Right kidney (tissue), 9 donors: ENCODE measurements at places on chromosomes 6 and 20.
A peak's percentile ranks its signal among the peaks of the same experiment; 100 is the strongest.

DNA sequence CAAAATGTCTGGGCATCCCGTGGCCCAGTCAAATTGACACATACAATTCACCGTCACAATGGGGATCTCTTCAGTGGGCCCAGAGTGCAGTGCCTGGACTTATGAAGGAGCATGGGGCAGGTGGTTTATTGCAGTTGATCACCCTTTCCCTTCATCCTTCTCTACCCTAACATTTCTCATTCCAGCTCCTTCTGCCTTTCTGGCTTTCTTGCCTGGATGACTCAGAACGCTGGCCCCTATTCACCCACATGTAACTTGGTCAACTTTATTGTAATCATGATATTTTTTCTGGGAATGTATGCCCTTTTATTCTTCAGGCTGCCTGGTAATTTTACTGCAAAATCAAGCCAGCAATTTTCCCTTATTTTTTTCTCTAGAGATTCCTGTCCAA is 179.9 kb upstream of the DTNBP1 start:
- DNase-seq, result no peak

- no peak for DNase-seq
Measured at GRCh38 chr20:6699921-6700562, 67.4 kb upstream of the BMP2 start.

DNA sequence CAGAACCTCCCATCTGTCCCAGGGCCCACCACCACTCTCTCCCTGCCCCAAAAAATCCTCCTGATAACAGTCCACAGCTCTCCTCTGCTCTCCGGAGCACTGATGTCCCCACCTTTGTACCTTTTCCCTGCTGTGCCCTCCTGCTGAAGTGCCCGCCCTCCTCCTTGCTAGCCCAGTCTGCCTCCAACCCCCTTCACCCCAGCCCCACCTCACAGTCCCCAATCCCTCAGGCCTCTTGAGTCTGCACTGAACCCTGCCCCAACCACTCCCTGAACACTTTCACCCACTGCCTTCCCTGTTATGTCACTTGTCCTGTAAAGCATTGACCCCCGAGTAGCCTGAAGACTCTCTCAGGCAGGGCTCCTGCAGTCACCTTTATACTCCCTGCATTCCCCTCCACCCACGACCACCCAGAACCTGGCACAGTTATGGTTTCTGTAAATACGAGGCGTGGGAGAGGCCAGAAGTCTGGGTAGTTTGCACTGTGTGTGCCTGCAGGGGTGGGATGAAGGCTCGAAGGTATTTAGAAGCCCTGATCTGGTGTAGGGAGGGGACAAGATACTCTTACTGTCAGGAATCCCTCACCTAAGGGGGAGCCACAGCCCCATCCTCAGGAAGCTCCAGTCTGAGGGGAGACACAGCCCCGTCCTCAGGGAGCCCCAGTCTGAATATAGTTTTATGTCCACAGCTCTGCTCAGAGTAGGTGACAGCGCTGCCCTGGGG is 5.4 kb downstream of the GLP1R start:
- no peak for DNase-seq

DNA sequence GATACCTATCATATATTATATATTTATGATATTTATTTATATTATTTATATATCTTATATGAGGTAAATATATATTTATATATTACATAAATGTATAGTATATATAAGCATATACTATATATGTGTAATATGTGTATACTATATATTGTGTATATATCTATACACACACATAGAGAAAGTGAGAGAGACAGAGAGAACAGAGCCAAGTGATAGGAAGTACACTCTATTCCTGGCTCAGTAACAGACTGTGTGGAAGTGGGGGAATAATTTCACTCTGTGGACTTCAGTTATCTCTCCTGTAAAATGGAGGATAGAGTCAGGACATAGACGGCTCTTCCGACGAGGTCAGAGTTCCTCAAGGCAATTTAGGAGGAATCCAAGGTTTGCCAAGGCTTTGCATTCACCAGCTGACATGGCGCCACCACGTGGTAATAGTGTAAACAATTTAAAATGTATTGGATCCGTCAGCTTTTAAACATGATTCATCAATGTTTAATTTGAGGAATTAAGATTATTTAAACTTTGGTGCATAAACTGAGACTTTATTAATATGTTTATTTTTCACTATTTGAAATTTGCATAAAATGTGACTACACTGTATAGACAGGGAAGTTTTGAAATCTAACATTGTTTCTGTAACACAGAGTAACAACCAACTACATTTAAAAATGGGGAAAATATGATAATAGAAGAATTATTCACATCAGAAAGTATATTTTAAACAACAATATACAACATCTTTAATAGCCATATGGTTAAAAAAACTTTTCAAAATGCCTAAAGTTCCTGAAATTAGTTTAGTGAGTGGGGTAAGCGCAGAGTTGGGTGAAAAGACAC is 75.4 kb upstream of the TMEM244 start:
- DNase-seq, result peak; percentile 17

GRCh38 chr6:148342100-148342349 is 613 bp upstream of the SASH1 start:
- DNase-seq, result no peak

DNA sequence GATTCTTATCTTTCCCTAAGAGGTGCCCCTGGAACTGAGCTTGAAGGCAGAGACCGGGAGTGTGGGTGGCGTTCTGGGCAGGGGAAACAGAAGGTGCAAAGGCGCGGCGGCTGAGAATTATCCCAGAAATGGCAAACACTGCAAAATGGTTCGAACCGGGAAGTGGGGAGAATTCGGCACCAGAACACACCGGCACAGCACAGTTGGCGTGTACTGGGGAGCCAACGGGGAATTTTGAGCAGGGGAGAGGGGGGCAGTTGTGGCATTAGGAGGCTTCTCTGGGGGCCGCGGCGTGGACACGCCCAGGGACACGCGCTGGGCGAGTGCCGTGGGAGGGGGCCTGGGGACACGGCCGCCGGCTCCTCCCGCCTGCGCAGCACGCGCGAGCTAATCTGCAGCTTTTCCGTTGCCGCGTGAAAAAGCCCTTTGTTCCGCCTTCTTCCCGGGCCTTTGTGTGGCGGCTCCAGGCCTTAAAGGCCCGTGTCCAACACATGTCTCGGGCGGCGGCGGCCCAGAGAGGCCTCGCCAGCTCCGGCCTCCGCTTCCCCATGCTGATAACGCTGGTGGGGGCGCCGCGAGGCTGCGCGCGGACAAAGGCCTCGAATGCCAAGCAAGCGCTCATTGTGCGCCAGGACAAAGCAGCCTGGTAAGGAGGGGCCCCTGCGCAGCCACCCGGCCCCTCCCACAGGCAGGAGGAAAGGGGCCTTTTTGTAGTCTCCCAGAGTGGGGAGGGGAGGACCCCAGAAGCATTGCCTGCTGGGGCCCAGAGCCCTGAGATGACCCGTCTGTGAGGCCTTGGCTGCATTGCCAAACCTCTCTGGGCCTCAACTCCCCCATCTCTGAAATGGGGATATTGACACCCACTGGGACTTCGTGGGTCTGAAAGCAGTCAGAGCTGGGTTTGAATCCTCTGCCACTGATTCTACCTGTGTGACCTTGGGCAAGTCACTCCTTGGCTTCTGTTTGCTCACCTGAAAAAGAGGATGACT is 82.8 kb downstream of the CD40 start:
- no peak for DNase-seq

GRCh38 chr6:126377594-126378153 is 37.8 kb downstream of the CENPW start:
- DNase-seq, result no peak

DNA sequence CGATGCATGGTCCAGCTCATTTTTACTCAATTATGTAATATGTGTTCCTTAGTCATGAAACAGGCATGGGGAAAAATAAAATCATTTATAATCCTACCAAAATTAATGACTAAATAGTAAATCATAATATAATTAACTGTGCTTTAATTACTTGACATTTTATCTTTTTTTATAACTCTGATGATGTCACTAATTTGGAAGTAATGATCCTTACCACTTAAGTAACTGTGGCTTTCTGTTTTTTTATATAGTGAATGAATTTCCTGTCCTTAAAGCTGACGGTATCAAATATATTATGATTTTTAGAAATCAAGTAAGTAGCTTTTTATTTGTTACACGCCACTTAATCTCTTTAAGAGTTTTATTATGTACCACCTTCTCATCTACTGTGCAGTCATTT is 32.2 kb downstream of the CSE1L start:
- no peak for DNase-seq

DNA sequence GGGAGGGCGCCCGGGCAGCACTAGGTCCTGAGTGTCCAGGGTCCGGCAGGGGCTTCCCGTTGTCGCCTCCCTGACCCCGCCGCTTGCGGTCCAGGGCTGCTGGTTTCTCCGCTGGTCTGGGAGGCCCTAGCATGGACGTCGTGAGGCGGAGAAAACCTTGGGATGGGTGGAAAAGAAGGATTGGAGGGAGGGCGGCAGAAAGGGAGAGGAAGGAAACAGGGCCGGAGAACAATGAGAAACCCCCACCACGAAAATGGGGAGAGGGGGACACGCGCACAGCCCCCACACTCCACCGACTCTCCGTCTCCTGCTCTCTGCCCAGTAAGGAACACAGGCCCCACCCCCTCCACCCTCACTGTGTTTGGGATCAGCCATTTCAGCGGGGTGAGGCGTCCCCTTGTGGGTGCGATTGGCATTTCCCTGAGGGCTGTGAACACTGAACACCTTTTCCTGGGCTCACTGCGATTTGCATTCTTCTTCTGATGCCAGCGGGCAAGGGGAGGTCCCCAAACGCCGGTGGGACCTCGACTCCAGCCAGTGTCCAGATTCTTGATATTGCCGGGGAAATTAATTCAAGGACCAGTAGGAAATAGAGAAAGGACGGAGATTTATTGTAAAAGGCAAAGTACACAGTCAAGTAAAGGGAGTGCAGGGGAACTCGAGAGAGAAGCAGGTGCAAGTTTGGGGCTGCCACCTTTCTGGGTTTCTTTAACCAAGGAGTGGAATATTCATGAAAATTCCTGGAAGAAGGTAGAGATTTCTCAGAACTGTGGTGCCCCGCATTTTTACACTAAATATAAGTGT is 3.3 kb upstream of the RAET1G start:
- peak; percentile 88 for DNase-seq
